ENCODE measurements at places on chromosomes 11 and 22.

GRCh38 chr11:77423624-77424023 lies 50.3 kb downstream of the PAK1 start:
- no peak for DNase-seq

- DNase-seq: no peak
Observed at GRCh38 chr11:93540896-93541553, 2.2 kb downstream of the SMCO4 start.

GRCh38 chr11:85762226-85762625 lies 48.7 kb downstream of the SYTL2 start:
- DNase-seq: no peak

DNA sequence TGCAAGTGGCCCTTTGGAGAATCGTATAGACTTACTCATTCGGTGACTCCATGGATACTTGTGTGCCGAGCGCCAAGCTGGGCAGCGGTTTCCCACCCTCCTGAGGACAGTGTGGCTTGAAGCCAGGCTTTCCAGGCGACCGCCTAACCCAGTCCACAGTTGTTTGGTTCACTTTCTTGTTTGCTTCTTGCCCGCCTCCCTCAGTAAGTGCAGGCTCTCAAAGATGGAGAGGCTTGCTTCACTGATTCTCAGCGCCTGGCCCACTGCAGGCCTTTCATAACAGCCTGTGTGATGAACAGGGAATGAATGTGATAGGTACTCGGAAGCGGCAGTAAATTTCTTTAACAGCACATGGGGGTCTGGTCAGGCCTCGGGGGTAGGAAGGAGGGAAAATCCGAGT lies 11.2 kb upstream of the MDK start:
- no peak for DNase-seq

GRCh38 chr11:31874631-31875191 lies 63.6 kb upstream of the PAX6 start:
- no peak for DNase-seq

- peak; percentile 13 for DNase-seq
Observed at GRCh38 chr11:2802389-2803185, 83.0 kb downstream of the CDKN1C start.

GRCh38 chr22:44332946-44333345 lies 20.2 kb upstream of the SHISAL1 start:
- no peak for DNase-seq

- no peak for DNase-seq
Observed at GRCh38 chr11:12469451-12469850, 92.1 kb downstream of the PARVA start.

DNA sequence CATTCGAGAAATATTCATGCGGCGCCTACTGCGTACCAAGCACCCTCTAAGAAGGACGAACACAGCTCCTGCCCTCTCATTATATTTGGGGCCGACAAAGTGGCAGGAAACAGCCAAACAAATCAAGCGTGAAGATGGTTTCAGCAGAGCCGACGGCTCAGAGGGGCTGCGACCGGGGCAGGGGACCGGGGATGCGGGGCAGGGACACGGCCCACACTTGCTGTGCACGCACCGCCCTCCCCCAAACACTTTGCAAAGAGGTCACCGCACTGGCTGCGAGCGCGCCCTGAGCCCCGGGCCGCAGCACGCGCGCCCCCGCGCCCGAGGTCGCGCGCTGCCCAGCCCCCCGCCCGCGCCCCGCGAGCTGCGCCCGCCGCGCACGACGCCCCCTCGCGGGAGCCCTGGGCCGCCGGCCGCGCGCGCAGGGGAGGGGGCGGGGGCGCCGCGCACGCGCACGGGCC lies 255 bp upstream of the SYNGR1 start:
- peak; percentile 44 for DNase-seq

GRCh38 chr22:45179276-45180049 lies 15.7 kb downstream of the NUP50 start:
- DNase-seq: no peak

- DNase-seq: no peak
Observed at GRCh38 chr11:12695873-12696272, 21.7 kb downstream of the TEAD1 start.

- no peak for DNase-seq
Observed at GRCh38 chr11:280706-281485, 2.7 kb downstream of the NLRP6 start.

DNA sequence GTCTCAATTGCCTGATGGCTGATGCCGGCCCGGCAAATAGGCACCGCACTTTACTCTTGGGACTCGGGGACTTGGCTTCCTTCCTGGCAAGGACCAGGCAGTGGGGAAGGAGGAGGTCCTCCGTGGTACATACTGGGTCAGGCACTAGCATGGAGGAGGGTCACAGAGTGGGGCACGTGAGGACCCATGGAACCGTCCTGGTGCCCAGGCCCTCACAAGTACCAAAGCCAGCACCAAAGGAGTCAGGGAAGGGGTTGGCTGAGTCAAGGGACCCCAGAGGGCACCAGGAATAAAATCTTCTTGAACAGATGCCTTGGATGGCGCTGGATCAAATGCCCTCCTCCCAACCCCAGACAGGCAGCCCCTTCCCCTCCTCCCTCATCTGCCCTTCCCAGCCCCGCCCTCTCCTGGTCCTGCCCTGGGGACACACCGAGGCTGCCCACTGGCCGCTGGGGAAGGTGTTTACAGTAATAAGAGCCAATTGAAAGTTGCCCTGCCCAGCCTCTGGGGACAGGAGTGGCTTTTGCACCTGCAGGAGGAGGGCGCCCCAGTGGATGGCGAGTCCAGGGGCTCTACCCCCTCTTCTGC lies 5.6 kb upstream of the CARNS1 start:
- DNase-seq: no peak

DNA sequence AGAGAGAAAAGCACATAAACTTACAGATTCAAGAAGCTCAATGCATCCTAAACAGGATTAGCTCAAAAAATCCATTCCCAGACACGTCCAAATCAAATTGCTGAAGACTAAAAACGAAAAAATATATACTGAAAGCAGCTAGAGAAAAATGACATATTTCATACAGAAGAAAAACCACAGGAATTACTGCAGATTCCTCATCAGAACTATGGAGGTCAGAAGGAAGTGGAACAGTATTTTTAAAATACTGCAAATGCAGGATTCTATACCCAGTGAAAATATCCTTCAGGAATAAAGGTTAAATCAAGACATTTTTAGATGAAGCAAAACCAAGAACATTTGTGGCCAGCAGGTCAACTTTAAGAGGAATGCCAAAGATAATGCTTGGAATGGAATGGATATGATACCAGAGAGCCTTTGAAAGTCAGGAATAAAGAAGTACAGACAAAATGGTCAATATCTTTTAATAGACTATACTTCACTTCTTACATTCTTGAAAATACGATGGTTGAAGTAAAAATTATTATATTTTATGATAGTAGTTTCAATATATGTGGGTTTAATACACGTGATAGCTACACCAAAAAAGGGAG lies 352.9 kb downstream of the CTTN start:
- no peak for DNase-seq

- no peak for DNase-seq
Observed at GRCh38 chr11:63929616-63930015, 9.2 kb upstream of the NAA40 start.

- no peak for DNase-seq
Observed at GRCh38 chr11:44335052-44335760, 25.3 kb upstream of the ALX4 start.

DNA sequence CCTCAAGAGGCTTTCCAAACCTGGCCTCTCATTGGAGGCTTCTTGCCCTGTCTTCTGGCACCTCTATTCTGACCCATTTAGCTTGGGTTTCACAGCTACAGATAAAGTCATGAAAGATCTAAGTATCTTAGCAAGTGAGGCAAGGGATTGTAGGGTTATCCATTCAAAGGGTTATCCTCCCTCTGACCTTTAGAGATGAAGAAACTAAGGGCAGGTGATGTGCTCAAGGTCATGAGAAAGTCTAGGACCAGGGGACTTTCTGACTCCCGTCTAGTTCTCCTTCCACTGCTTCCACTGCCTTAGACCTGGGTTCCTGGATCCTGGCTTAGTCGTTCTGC lies 7.2 kb downstream of the PHOX2A start:
- DNase-seq: no peak

DNA sequence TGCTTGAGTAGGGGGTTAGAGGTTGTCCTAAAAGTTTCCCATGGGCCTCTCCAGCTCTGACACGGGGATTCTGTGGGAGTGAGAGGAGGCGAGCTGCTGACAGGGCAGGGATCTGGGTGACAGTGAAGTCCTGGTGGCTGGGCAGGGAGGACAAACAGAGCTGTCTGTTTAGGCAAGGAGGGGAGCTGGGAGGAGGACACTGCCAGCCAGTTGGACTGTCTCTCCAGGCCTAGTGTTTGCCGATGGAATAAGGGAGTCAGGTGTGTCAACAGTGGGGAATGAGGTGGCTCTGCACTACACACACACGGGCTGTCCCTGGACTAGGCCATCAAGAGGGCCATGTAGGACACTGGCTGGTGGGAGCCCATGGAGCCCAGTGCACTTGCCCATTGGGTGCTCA lies 20.6 kb upstream of the SYT7 start:
- no peak for DNase-seq

DNA sequence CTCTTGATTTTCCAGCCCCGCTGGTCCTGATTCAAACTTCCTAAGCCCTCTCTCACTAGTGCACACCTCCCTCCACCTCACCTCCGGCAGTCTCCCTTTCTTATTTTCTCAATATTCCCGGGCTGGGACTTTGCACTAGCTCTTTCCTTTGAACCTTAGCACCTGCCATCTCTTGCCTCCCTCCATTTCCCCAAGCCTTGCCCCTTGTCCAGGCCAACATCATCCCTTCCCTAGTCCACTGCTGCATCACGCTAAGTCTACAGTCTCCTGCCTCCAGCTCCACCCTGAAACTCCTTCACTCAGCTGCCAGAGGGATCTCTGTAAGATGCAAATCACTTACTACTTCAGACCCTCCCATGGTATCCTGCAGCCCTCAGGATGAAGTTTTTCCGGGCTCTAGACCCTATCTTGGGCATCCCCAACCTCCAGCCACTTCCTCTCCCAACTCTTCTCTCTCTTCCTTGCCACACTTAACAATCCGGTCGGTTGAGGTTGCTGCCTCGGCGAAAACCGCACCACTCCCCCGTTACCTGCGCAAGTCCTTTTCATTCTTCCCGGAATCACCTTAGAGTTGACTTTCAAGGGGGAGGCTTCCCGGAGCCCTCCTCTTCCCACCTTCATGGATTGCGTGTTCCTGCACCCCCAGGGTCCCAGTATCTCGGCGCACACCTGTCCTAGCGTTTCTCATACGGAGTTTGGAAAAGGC lies 42.7 kb downstream of the NECTIN1 start:
- no peak for DNase-seq

- DNase-seq: no peak
Observed at GRCh38 chr11:2536440-2536989, 91.7 kb downstream of the KCNQ1 start.

GRCh38 chr11:105139669-105140068 lies at the start of gene CARD18:
Gene CARD18 (minus strand): TSS chr11:105139769. CDS start chr11:105139726, 43 bp downstream.
- DNase-seq: no peak

GRCh38 chr22:37203354-37204044 lies 8.8 kb downstream of the SSTR3 start:
- DNase-seq: no peak

DNA sequence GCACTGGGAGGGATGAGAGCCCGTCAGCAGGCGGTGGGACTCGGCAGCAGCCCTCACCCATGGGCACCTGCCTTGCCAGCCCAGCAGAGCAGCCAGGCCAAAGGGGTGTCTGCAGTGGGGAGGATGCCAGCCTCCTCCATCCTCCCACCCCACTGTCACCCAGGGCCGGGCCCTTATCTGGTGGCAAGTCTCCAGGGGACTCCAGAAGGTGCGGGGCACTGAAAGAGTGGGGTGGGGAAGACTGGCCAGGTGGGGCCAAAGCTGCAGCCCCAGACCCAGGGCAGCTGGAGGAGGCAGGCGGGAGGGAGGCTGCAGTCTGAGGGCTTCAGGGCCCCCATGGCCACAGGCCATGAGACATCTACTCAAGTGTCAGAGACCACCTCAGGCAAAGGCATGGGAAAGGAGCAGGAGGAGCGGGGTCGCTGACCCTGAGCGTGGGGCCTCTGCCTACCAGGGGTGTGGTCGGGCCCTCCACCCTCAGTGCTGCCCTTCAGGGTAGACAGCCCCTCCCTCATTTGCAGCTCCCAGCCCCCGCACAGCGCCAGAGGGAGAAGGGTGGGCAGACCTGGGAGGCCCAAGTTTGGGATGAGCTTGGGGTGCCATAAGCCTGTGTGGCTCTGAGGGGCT lies 3.5 kb downstream of the DGCR6L start:
- no peak for DNase-seq

- DNase-seq: no peak
Observed at GRCh38 chr11:33894398-33894746, 2.5 kb upstream of the LMO2 start.

DNA sequence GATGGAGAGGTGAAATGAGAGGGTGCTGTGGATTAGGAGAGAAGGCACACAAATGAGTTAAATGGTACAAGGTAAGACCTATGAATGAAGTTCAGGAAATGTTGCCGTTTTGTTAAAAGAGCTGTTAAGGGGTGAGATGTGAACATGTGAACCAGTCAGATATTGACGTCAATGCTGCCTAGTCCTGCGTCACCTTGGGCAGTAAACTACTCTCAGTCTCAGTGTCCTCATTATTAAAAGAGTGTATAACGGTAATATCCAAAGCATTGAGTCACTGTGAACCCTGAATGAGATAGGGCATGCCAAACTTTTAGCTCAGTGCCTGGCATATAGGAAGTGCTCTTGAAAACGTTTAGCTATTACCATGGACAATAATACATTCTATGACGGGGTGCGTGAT lies 32.4 kb upstream of the SORL1-AS1 start:
- DNase-seq: no peak

GRCh38 chr22:20403779-20404140 lies 9.8 kb downstream of the ZNF74 start:
- DNase-seq: no peak

DNA sequence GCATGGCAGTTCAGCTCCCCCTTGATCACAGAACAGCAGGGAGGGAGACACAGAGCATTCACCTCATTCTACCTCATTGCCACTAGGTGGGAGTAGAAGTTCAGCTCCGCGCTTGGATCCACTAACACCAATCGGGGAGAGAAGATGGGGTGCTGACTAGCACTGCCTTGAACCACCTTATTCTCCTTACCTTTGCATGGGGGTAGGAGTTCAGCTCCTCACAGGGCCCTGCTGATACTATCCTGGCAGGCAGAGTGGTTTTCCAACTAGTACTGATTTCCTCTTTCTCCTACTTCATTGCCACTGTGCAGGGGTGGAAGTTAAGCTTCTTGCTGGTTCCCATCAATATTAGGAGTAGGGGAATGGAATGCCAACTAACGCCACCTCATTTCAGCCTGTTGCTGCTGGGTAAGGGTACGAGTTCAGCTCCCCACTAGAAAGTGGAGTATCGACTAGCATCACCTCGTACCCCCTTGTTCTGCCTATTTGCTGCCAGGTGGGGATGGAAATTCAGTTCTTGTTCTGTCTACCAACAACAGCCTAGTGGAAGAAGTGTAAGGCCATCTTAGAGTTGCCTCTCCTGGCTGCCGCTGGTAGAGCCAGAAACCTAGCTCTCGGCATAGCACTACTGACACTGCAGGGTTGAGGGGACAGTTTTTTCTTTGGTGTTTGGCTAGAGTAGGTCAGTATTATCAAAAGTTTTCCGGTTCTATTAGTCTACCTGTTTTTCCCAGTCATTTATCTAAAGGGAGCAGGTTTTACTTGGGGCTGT lies 550.9 kb upstream of the CCDC90B start:
- DNase-seq: no peak
